ENCODE measurements at places on chromosomes 5 and 9. TPM values are rescaled to one million over a fixed set of nuclear protein-coding genes. Genes with fewer than 3 reads are reported as not detected.

The C9 gene
- polyA plus RNA-seq, result not detected

The NTNG2 gene
- polyA plus RNA-seq, result 2.2 TPM

The SLC6A7 gene
- polyA plus RNA-seq, result 0.02 TPM

DNA sequence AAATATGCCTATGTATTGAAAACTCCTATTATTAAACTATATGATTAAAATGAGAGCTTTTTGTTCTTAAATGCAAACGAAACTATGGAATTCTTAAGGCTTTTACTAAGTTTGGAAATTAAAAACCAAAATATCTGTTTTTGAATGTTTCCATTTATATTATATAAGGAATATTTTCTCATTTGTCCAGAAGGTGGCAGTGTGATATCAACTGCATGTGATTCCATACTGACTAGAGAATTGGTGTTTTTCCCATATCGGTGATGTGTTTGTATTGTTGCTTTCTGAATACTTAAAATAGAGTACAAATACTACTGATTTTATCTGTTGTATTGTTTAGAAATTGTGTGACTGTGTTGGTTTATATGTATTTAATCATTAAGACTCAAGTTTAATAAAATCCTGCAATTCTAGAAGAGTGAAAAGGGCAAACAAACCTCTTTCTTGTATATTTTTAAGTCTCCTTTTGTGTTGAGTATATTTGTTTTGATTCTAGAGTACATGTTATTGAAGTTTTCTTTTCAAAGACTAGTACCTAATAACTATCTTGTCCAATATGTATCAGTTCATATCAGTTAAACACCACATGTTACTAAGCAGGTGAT is 320.8 kb downstream of the CCDC171 start:
- H3K4me1 ChIP-seq, result no peaks in the 10 kb centered on the region
- no peak overlapping the region for H3K27ac ChIP-seq
- no peaks in the 10 kb centered on the region for H3K36me3 ChIP-seq
- H3K4me3 ChIP-seq, result no peak overlapping the region
- peak; percentile 80 for DNase-seq

- DNase-seq, result no peak
- no peaks in the 10 kb centered on the region for H3K36me3 ChIP-seq
- no peak overlapping the region for H3K27ac ChIP-seq
Measured at GRCh38 chr9:108078811-108079210, 589.2 kb upstream of the KLF4 start.

DNA sequence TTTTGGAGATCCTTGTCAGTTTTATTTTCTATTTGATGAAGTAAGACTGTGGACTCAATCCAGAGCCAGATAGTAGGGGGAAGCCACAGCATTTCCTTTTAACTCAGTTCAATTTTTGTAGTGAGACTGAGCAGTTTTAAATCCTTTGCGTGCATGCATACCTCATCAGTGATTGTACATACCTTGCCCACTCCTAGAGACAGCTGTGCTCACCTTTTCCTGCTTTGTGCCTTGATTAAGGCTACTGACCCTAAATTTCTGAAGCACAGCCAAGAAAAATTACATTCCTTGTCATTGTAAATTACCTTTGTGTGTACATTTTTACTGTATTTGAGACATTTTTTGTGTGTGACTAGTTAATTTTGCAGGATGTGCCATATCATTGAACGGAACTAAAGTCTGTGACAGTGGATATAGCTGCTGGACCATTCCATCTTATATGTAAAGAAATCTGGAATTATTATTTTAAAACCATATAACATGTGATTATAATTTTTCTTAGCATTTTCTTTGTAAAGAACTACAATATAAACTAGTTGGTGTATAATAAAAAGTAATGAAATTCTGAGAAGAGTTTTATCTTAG is 17.8 kb downstream of the DIMT1 start:
- no peak overlapping the region for H3K4me3 ChIP-seq
- H3K4me1 ChIP-seq, result no peaks in the 10 kb centered on the region
- H3K36me3 ChIP-seq, result peaks cover 14% of the 10 kb centered on the region
- no peak for DNase-seq
- no peaks in the 10 kb centered on the region for H3K27me3 ChIP-seq

GRCh38 chr9:134437403-134438194 is 111.3 kb downstream of the RXRA start:
- H3K36me3 ChIP-seq, result peaks cover 22% of the 10 kb centered on the region
- peak; percentile 60 for DNase-seq
- no peaks in the 10 kb centered on the region for H3K27me3 ChIP-seq
- no peak overlapping the region for H3K4me3 ChIP-seq
- H3K27ac ChIP-seq, result no peak overlapping the region

DNA sequence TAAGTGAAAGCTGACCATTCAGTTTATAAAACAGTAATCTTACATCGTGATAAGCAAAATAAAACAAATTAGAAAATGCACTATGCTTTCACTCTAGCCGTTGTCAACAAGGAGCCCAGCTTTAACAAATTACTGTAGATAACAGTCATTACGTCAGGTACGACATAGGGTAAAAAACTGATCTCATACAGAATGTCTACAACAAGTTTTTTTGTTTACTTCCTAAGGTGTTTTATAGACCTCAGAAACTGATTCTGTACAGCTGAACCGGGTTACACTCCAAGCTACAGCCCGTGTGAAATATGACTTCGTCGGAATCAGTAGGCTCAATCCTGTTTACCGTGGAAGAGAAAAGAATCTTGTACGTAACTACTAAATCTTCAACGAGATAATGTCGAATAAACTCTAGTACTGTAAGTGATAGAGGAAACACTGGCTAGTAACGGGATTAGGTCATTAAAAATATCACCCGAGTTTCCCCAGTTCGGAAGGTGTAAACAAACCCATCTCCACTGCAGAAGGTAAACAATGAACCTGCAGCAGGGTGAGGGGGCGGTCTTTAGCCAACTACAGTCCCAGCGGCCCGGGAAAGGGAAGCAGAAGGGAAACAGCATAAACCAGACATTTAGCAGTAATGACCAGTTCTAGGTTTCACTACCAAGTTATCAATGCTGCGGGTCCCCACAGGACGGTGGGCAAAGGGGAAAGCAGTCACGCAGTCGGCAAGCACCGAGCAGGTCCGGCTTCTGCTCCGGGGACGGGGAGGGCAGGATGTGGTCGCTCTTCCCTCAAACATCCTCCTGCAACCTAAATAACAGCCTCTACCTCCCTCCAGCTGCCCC is 1.1 kb downstream of the RICTOR start:
- DNase-seq, result peak; percentile 60
- H3K36me3 ChIP-seq, result no peaks in the 10 kb centered on the region

DNA sequence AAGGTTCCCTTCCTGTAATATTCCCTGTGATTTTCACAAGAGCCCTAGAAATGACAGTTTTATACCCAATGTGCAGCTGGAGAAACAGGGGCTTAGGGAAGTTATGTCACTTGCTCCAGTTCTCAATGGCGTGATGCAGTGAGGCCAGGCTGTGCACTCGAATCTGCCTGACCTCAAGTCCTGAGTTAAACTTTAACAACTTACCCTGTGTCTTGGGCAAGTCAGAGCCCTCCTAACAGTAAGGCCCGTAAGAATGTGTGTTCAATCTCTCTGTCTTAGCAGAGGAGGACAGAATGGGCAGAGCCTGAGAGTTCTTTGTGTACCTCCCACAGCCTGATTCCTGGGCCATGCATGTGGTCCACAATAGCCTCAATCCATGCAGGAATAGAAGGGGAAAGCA is 181.1 kb downstream of the TRIM32 start:
- H3K36me3 ChIP-seq, result no peaks in the 10 kb centered on the region
- no peak overlapping the region for H3K4me3 ChIP-seq
- no peak overlapping the region for H3K27ac ChIP-seq
- no peaks in the 10 kb centered on the region for H3K27me3 ChIP-seq
- H3K4me1 ChIP-seq, result no peaks in the 10 kb centered on the region
- no peak for DNase-seq

GRCh38 chr5:9188131-9188530 is 357.7 kb downstream of the SEMA5A start:
- H3K27ac ChIP-seq, result no peak overlapping the region
- DNase-seq, result no peak
- no peak overlapping the region for H3K4me3 ChIP-seq
- H3K4me1 ChIP-seq, result no peaks in the 10 kb centered on the region

GRCh38 chr9:126619361-126620135 is 5.8 kb downstream of the LMX1B start:
- H3K4me1 ChIP-seq, result peaks cover 7% of the 10 kb centered on the region
- H3K4me3 ChIP-seq, result no peak overlapping the region
- H3K27me3 ChIP-seq, result peaks cover 22% of the 10 kb centered on the region
- no peak overlapping the region for H3K27ac ChIP-seq

DNA sequence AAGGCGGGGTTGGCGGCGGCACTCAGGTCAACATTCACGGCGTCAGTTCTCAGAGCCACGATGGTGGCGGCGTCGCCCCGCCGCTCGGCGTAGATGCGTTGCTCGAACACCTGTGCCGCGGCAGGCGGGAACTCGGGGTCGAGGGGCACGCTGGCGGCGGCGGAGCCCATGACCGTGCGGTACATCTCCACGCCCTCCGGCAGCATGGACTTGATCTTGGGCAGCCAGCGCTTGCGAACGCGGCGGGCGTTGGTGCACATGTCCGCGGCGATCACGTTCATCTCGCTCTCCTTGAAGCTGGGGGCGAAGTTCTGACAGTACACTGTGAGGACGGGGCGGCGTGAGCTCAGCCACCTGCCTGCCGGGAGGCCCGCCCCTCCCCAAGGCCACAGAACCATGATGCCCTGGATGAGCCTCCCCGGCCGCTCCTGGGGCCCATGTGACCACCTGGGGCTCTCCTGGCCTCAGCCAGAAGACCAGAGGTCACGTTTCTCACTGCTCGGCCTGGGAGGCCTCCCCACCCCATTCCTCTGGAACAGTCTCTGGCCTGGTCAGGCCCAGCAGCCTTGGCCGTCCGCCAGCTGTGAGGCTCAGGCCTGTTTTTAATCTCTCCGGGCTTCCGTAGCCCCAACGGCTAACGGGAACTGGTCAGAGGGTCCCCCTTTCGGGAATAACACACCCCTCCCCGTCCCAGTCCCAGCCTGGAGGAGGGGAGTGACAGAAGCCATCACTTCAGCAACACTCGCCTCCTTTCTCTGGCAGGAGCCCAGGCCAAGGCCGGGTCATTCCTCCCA is 50.7 kb upstream of the UBAC1 start:
- no peaks in the 10 kb centered on the region for H3K4me1 ChIP-seq
- H3K27me3 ChIP-seq, result no peaks in the 10 kb centered on the region
- no peaks in the 10 kb centered on the region for H3K36me3 ChIP-seq
- peak overlapping the region; percentile 91 for H3K27ac ChIP-seq
- H3K4me3 ChIP-seq, result no peak overlapping the region

DNA sequence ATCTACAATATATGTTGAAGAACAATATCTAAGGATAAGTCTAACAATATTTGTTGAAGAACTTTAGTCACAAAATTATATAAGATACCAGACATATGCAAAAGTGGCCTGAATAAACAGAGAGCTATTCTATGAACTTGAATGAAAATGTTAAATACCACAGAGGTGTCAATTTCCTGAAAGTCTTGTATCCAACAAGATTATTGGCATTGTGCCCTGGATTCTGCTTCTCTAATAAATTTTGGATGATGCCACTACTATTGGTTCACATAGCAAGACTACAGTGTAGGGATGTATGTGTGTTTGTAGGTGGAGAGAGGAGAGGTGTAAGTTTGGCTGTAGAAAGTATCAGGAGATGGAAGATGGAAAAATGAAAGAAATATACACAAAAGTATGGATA is 731.8 kb upstream of the RGMB start:
- no peaks in the 10 kb centered on the region for H3K36me3 ChIP-seq
- H3K27ac ChIP-seq, result no peak overlapping the region
- no peak overlapping the region for H3K4me3 ChIP-seq
- H3K27me3 ChIP-seq, result no peaks in the 10 kb centered on the region
- no peaks in the 10 kb centered on the region for H3K4me1 ChIP-seq

DNA sequence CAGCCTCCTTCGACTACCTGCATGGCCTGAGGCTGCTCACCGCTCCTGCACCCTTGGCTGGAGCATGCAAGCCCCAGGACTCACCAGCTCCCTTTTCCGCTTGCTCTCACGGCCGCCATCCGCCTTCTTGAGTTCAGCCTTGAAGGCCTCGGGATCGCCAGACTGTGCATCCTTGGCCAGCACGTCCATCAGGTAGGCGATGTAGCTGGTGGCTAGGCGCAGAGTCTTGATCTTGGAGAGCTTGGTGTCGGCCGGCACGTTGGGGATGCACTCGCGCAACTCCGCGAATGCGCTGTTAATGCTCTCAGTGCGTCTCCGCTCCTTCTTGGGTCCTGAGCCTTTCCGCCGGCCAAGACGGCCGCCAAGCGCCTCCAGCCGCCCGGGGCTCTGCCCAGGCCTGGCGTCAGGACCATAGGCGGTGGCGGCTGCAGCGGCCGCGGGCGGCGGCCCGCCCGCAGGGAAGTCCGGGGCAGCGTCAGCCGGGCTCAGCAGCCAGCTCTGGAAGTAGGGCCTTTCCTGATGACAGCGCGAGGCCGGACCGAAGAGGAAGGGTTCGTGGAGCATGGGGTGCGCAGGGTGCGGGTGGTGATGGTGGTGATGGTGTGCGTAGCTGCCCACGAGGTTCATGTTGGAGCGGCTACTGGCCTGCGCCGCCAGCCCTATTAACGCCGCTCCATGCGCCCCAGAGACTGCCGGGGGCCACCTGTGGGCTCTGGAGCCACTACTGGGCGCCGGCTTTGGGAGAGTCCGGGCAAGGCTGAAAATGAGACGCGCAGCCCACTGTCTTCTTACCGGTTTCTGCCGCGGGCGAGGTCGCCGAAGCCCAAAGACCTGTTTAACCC is 424 bp downstream of the HAND1 start:
- no peak overlapping the region for H3K27ac ChIP-seq
- no peaks in the 10 kb centered on the region for H3K36me3 ChIP-seq
- H3K4me3 ChIP-seq, result no peak overlapping the region
- H3K4me1 ChIP-seq, result peaks cover 39% of the 10 kb centered on the region

GRCh38 chr5:176846335-176847140 is 36.2 kb downstream of the UNC5A start:
- no peaks in the 10 kb centered on the region for H3K27me3 ChIP-seq
- no peak overlapping the region for H3K27ac ChIP-seq
- no peaks in the 10 kb centered on the region for H3K4me1 ChIP-seq
- H3K36me3 ChIP-seq, result no peaks in the 10 kb centered on the region
- H3K4me3 ChIP-seq, result no peak overlapping the region

- peaks cover 16% of the 10 kb centered on the region for H3K4me1 ChIP-seq
- H3K27me3 ChIP-seq, result peaks cover 12% of the 10 kb centered on the region
- DNase-seq, result peak; percentile 84
- H3K36me3 ChIP-seq, result peaks cover 2% of the 10 kb centered on the region
- peak overlapping the region; percentile 81 for H3K4me3 ChIP-seq
Measured at GRCh38 chr9:86946201-86947145, 833 bp downstream of the GAS1 start.

DNA sequence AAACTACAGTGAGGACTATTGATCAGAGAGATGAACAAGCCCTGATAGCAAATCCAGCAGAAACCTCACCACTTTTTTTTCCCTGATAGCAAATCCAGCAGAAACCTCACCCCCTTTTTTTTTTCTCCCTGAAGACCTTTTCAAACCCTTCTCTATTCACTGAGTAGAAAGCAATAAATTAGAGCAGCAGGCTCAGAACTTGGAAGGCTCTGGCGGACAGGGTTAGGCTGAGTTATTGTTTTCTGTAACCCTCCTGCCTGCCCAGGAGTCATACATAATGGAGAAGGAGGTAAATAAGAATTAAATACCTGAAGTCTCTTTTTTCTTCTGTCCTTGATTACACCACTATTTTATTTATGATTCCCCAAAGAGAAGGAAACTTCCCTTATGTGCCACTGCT is 136.3 kb upstream of the SNX2 start:
- H3K4me3 ChIP-seq, result no peak overlapping the region
- DNase-seq, result no peak
- H3K27me3 ChIP-seq, result no peaks in the 10 kb centered on the region
- no peaks in the 10 kb centered on the region for H3K36me3 ChIP-seq

GRCh38 chr5:169653091-169653490 is 16.0 kb downstream of the DOCK2 start:
- no peak overlapping the region for H3K4me3 ChIP-seq
- H3K4me1 ChIP-seq, result peaks cover 3% of the 10 kb centered on the region
- no peaks in the 10 kb centered on the region for H3K36me3 ChIP-seq
- H3K27ac ChIP-seq, result no peak overlapping the region
- no peak for DNase-seq
- H3K27me3 ChIP-seq, result no peaks in the 10 kb centered on the region
